ENCODE measurements at places on chromosomes 7 and 10.

GRCh38 chr7:98877146-98877545 lies 1.2 kb upstream of the TRRAP start:
- no peak for DNase-seq

GRCh38 chr10:21813946-21814345 lies 189.6 kb downstream of the DNAJC1 start:
- no peak for DNase-seq

- no peak for DNase-seq
These were observed 5.6 kb downstream of the GPER1 start for GRCh38 chr7:1093502-1093843.

GRCh38 chr7:150746921-150747320 lies 9.7 kb downstream of the GIMAP5 start:
- no peak for DNase-seq

DNA sequence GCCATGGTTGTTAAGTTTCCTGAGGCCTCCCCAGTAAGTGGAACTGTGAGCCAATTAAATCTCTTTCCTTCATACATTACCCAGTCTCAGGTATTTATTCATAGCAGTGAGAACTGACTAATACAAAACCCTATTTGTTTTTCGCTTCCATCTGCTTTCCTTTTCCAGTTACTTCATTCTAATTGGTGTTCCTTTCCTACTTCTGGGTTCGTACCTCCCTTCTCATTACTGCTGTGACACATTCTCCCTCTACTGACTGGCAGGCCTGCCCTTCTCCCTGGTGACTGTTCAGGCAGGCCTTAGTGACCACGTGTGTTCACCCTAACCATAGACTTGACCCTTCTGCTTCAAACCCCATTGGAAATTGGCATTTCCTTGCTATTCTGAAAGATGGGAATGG lies 37.7 kb downstream of the MTURN start:
- DNase-seq: no peak

GRCh38 chr7:102044984-102045673 lies 227.7 kb downstream of the CUX1 start:
- DNase-seq: no peak

DNA sequence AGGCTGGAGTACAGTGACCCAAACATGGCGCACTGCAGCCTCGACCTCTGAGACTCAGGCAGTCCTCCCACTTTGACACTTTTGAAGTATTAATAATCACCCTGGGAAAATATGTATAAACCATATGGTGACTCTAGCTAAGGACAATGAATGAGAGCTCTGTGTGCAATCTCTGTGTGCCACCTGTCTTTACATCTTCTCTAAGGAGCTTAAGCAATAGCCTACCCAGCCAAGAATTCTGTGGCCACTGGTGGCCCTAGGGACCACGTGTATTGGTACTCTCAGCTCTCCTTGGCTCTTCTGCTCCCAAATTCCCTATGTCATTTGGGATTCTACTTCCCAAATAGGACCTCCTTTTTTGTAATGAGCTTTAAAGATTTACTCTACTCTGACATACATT lies 23.7 kb downstream of the FGF8 start:
- DNase-seq: no peak

GRCh38 chr7:130655286-130655685 lies 13.3 kb downstream of the COPG2 start:
- no peak for DNase-seq

GRCh38 chr7:35185908-35186731 lies 67.8 kb downstream of the TBX20 start:
- no peak for DNase-seq

DNA sequence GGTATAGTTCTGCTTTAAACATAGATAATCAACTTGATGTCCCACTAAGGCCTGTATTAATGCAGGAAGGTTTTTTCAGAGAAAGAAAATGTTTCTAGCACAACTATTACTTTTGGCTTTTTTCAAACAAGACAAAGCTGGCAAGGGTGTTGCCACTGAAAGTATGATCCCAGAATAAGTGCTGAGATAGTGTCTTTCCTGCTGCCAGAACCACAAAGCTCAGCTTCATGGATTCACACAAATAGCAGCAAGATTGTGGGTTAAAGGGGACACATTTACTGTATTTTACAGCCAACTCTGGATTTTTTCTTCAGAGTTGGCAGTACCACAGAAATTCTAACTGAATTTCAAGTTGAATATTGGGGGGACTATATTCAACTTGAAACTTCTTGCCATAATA lies 4.3 kb downstream of the NCOA4 start:
- no peak for DNase-seq

DNA sequence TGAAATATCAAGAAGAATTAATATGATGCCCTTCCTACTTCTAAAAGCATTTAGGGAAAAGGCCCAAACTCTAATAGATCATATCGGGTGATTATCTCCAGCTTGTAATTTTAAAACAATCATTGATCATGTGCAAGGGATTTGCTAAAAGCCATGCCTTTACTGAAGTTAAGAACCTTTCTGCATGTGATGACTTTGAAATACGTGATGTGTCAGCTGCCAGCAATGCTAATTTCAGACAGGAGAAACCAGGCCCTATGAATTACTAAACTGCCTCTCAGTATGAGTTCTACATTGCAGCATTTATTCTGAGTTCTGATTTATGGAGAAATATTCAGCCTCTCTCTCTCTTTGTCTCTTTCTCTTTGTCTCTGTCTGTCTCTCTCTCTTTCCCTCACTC lies 203.6 kb upstream of the AKR1E2 start:
- no peak for DNase-seq

DNA sequence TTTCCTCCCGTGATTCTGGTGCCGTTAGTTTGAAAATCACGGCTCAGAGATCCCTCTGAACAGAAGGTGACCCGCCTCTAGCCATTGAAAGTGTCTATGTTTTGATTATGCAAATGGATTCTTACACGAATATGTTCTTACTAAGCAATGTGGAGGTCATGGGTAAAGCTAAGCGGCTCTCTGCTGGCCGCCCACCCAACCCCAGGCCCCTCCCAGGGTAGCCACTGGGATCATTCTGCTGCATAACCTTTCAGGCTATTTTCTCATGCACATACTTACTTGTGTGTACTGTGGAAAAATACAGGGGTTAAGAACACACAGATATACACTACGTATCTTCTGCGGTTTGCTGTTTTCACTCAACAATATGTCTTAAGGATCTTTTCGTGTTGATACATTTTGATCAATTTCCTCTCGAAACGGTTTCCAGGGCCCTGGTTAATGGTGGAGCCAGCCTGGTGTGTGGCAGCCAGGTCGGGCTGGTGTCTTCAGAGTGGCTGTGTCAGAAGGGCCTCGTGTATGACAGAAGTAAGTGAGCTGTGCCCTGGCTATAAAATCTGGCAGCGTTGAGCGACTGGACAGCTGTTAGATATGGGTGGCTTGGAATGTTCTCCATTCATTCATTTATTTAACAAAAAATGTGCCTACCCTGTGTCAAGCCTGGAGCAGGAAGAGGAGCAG lies 29.9 kb downstream of the ZNF783 start:
- DNase-seq: no peak

DNA sequence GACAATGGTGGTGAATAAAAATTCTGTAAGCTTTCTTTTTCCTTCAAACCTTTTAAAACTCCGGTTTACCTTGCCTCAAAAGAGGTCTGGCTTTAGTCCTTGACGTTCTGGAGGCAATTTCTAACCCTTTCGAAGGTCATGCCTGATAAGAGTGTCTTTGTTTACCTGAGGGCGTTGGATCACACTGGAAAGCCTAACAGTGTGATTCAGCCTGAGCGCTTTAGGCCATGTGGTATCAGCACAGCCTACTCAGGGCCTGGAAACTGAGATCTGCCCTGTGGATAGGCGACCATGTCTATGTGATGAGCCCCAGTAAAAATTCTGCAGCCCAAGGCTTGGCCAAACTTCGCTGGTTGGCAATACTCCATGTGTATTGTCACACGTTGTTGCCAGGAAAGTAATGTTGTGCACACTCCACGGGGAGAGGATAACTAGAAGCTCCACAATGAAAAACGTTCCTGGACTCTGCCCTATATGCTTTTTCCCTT lies 10.7 kb downstream of the CCDC6 start:
- DNase-seq: no peak

DNA sequence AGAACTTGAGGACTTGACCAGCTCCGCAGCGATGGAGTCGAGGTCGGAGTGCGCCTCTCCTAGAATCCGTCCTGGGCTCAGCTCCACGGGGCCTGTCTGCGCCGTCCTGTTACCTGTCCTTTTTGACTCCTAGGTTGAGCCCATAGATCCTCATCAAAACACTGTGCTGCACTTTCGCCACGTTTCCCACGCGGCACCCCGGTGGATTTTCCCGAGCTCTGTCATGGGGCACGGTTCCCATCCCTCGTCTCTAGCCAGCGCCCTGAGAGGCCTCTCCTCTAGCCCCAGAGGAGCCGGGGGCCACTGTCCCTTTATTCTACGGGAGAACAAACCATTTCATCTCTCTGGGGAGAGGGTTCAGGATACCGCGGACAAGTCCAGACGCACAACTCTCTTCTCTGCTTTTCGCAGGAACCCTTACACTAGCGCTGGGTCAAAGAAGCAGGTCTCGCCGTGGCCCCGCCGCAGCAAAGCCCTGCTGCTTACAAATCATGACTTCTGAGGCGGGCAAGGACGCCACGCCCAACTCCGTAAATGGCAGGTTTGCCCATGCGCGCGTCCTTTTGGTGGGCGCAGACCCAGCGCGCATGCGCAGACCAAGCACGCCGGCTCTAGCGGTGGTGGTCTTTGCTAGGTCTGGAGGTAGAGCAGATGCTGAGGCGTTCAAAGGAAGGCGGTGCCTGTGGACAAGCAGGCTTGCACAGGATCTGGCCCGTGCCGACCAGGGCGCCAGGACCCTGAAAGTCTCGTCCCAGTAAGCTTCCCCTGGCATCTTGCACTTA lies 10.3 kb upstream of the ANKRD7 start:
- DNase-seq: peak; percentile 52

DNA sequence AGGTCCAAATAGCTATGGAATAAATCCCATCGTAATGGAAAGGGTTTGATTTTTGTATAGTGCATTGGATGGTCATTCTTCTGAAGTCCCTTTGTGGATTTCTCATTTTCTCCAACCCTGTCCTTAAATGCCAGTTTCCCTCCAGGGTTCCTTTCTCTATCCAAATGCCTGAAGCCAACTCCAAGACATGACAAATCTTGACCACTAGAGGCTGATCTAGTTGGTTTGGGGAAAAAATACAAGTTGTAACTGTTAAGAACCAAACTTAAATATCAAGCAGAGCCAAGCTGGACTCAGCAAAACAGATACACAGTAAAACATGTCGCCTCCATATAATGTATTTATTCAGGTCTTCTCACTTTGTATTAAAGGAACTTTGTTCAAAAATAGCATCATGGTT lies 28.7 kb downstream of the FRMD4A start:
- no peak for DNase-seq

DNA sequence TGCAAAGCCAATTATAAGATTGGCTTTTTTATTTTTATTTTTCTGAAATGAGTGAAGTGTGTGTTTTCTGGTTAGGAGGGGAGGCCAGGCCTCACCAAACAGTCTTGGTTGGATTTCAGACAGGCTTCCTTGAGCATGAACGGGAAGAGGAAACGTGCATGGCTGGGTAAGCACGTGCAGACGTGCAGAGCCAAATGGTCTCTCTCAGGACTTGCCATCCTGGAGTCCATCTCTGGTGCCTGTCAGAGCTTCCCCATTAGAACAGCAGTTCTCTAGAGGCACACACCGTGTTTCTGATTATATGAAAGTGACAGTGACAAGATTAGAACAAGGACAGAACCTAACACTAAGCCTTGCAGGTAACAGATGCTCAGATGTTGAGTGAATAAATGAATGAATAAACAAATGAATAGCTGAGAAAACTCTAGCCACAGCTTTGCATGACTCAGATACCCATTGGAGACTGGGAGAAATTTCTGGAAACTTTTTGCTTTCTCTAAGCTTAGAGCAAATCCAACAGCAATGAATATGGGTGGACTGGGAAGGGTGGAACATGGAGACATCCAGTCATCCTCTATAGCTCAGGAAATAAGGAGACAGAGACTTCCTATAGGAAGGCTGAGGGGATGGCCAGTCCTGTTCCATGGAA lies 11.8 kb upstream of the CALD1 start:
- no peak for DNase-seq

GRCh38 chr10:78721231-78721630 lies 347.5 kb upstream of the ZMIZ1 start:
- DNase-seq: no peak

GRCh38 chr7:34430456-34430855 lies 227.6 kb upstream of the NPSR1 start:
- DNase-seq: no peak

GRCh38 chr7:81801532-81801931 lies 31.7 kb upstream of the HGF start:
- DNase-seq: no peak

GRCh38 chr7:157565201-157565626 lies 228.4 kb downstream of the DNAJB6 start:
- DNase-seq: no peak

- no peak for DNase-seq
These were observed 6.4 kb downstream of the USP6NL start for GRCh38 chr10:11604865-11605650.

GRCh38 chr7:1150400-1151002 lies 9.5 kb downstream of the ZFAND2A start:
- no peak for DNase-seq

- DNase-seq: no peak
These were observed 738 bp downstream of the ETV1 start for GRCh38 chr7:13988731-13989125.

DNA sequence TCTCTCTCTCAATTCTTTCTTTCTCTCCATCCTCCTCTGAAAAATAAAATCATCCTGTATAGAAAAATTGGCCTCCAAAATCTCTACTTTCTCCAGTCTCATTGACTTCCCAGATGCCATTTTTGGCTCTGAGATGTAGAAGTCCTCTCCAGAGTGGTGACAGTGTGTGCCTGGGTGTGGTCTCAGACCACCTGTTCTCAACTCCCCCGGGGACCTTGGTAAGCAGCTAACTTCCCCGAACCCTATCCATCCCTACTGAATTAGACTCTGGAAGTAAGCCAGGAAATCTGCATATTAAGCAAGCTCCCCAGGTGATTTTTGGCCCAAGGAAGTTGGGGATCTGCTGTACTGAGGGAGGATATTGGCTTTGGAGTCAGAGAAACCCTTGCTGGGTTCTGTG lies 120.5 kb downstream of the WDR11 start:
- no peak for DNase-seq

DNA sequence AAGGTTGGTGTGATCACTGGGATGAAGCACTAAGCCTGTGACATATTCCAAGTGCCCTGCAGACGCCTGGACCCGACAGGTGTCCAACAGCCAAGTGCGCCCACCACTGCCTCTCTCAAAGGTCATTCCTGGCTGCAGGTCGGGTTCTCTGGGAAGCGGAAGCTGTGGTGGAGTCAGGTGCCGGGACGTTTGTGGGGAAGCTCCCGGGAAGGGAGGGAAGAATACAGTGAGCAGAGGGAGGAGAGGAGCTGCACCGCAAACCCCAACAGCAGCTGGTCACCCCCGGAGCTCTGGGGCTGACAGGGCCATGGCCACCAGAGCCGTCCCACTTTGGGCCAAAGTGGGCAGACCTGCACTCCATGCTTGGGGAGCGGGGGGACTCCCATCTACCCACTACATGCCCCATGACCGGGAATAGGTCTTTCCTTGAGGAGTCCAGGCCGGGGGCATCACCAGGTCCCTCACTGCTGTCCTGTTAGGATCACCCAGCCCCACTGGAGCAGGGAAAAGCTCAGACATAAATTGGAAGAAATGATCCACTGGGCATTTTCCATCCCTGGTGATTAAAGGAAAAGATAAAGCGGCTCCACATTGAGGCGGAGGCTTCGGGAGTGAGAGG lies 84.5 kb upstream of the PPP2R2D start:
- DNase-seq: no peak

GRCh38 chr10:79430936-79431335 lies 14.5 kb downstream of the ZCCHC24 start:
- no peak for DNase-seq

- DNase-seq: peak; percentile 80
These were observed 60.8 kb upstream of the PPIF start for GRCh38 chr10:79286318-79286951.

Measured in activated T-helper 1 cell treated with Interleukin-2 at 50 U/mL for 16 hours (primary cell).